ENCODE measurements at places on chromosomes 2 and 18.

GRCh38 chr2:86064006-86064405, 41.7 kb downstream of the POLR1A start:
- no peak for DNase-seq

- DNase-seq = no peak
Observed at GRCh38 chr2:174327841-174328113, 7.0 kb upstream of the SP9 start.

DNA sequence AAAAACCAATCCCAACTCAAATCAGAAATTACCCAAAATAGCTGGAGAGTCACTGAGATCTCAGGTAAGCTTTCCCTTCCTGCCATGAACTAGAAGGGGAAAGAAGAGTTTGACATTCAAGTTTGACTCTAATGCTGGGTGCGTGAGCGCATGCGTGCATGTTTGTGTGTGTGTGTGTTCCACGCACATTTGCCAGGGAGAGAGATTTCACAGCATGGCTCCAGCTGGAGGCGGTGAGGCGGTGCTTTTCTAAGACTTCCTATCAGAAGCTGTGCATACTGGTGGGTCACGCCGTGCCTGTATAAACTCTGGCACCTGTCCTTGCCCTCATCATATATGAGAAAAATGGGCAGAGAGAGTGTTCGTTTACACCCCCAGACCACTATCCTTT, 116.2 kb downstream of the MSH2 start:
- no peak for DNase-seq

DNA sequence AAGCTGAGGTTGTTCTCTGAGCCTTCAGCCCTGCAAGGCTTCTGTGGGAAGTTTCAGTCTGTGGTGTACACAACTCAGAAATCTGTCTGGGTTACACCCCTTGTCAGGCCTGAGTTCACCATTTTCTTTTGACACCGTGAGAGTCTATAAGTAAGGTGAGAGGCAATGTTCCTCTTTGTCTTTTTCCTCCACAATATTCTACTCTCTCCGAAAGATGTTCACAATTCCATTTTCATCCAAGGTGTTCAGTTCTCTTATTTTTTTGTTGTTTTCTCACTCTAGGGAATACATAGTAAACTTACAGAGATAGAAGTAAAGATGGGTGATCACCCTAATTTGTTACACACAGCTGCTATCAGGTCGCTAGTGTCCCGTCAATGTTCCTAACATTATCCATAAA, 3.2 kb downstream of the ERMN start:
- no peak for DNase-seq

- no peak for DNase-seq
Observed at GRCh38 chr18:54223568-54224241, 764 bp downstream of the MBD2 start.

DNA sequence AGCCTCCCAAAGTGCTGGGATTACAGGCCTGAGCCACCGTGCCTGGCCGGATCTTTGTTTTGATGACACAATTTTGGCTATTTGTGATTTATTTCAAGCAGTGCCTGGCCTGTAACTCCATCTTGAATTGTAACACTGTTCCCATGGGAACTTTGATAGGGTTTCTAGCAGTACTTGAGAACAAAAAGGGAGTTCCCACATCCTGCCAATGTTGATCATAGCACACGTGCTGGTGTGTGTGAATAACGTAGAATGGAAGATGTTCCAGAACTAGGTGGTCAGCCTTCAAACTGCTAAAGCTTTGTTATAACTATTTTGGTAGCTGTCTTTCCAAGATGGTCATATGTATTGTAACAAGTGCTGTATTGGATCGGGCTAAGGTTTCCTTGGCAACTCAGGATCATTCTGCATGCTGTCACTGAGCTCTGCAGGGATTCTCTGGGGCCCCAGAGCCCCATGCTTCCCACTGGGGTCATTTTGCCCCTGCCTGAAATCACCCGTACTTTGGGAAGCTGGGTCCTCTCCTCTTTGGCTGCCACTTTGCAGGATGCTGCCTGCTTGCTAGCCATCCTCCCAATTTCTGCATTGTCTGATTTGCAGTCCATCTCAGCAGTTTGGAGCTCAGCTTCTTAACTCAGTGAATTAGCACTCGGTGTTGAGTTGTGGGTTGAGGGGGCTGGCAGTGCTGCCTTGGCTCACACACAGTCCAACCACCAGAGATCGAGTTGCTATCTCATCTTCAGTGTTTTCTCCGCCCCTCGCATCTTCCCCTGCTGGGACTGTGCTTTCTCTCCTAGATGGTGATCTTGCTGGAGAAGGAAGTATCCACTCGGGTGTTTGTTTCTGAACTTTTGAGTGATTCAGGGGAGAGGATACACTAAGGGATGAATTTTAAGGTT, 26.8 kb downstream of the SH3RF3 start:
- DNase-seq = no peak

DNA sequence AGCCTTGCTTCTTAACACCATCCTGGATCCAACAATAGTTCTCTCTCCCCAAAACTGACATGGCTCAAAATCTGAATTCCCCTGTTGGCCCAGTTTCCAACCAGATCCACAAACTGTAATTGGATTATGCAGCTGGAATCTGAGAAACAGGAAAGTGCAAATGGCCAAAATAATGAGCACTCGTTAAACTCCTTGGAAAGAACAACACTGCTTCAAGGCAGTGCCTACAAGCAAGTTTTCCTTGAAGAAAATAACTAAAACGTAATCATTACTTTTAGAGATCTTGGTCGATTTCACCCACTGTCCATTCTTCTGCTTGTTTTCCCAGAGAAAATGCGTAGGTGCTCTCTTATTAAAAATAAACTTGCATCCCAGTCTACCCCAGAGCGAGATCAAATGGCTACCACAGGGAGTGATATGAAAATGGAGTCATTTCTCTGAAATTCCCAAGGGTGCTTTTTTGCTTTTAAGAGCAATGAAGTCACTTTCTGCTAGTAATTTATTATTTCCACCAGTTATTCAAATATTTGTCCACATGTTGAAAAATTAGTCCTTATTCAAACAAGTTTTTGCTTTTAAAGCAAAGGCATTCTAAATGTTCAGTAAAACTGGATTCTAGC, 264.2 kb downstream of the C1D start:
- no peak for DNase-seq

DNA sequence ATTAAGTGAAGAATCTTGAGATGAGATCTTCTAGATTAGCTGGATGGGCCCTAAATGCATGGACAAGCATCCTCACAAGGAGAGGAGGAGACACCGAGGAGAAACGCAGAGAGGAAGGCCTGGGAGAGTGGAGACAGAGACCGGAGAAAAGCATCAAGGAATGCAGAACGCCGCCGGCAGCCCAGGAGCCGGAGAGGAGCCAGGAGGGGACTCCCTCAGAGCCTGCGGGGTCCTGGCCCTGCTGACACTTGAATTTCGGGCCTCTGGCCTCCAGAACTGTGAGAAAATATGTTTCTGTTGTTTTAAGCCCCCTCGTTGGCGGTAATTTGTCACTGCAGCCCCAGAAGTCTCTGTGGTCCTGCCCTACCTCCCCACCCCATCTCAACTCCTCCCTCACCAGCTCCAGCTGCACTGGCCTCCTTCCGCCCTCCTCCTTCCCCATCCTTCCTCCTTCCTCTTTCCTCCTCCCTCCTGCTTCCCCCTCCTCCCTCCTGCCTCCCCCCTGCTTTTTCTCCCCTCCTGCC, 116.7 kb downstream of the TWIST2 start:
- DNase-seq = no peak

- DNase-seq = no peak
Observed at GRCh38 chr18:46732801-46733200, 24.1 kb downstream of the ST8SIA5 start.

GRCh38 chr2:158760887-158761286, 34.2 kb upstream of the DAPL1 start:
- no peak for DNase-seq

DNA sequence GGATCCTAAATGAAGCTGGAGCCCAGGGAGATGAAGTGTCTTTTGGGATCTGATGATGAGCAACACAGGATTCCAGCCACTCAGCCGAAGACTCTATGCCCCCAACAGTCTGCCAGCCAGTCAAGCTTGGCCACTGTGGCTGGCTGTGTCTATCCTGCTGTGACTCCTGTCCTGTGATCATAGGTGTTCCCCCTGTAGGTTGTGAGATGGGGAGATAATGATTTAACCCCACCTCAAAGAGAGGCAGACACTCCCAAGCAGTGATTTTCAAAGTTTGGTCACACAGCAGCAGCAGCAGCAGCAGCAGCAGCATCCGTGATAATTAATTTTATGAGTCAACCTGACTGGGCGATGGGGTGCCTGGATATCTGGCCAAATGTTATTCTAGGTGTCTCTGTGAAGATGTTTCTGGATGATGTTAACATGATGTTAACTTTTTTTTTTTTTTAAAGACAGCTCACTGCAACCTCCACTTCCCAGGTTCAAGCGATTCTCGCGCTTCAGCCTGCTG, 21.4 kb upstream of the RHOB start:
- no peak for DNase-seq

- DNase-seq = no peak
Observed at GRCh38 chr2:233638836-233639235, 2.6 kb downstream of the UGT1A10 start.
